ENCODE measurements at places on chromosomes 1 and 21.

- no peak for DNase-seq
Measured at GRCh38 chr1:17654519-17654918, 100.6 kb upstream of the ACTL8 start.

GRCh38 chr1:199163670-199164069 lies 524.8 kb downstream of the PTPRC start:
- no peak for DNase-seq

GRCh38 chr21:25296252-25296651 lies 311.0 kb downstream of the MRPL39 start:
- no peak for DNase-seq

DNA sequence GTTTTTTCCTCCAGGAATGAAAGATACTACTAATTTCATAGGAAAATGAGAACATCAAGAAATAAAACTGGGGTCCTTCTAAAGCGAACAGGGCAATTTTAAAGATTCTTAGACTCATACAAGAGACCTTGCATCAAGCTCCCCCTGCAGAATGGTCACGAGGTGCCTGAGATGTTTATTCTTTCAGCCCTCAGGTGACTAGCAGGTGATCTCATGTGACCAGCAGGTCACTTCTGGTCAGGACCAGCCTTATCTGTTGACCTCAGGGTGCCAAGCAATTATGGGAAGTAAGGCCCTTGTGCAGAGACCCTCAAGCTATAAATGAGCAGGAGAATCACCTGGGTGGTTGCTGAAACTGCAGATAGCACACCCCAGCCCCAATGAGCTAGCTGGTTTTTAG lies 20.6 kb upstream of the TMEM51 start:
- DNase-seq, result no peak

DNA sequence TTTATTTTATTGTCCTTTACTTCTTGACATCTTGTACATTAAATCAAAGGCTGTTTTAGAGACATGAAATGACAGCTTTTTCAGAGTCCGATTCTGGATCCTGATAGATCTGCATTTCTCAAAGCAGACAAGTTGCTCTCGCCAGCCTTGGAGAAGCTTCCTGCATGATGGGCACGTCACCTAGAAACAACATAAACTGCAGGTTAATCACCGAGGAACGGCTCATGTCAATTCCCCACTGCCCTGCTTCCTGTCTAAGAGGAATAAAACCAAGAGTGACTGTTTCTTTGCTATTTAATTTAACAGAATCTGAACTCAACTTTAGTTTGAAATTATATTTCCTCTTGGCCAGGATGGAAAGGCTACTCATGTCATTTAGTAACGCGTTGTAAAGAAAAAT lies 77.0 kb downstream of the RWDD3 start:
- DNase-seq, result peak; percentile 45

Measured in kidney (tissue), 22 donors.